ENCODE measurements at places on chromosomes 7 and 10.

DNA sequence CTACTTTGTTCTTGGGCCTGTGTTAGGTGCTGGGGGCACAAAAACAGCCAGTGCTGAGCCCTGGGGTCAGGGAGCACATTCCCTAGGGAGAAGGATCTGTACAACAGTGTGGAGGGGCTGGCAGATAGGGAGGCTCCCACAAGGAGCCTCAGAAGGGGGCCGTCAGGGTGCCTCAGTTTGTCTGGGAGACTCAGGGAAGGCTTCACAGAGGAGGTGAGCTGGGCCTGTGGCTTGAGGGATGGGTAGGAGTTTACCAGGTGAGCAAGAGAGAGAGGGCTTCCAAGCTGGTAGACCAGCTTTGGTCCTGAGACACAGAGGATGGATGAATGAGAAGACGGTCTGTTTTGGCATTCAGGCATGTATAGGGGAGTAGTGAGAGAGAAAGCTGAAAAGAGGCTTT lies 52.1 kb downstream of the CAMK1D start:
- DNase-seq, result no peak

DNA sequence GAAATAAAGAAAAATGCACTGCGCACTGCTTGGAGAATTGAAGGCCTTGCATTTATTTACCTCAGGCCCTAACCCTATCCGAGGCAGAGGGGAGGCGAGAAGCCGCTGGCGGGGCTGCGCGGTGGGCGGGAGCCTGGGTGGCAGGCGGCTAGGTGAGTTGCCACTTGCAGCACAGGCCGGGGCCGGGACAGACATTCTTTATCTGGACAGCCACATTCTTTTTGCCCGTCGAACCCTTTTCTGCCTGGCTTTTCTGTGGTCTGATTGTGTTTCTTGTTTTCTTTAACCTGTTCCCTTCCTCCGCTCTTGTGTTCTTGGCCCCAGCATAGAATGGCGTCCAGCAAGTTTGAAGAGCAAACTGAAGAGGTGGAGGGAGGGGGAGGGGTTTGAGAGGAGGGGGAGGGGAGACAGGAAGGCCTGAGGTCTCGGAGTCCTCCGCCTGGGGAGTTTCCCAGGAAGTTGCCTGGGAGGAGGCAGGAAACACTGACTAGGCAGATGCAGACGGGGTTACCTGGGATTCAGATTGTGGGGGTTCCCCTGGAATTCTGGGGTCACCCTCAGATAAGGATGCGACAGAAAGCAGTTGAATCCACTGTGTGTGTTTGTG lies 5.1 kb downstream of the SHH start:
- no peak for DNase-seq

- DNase-seq, result no peak
Measured at GRCh38 chr7:6376820-6377219, 70.9 kb downstream of the DAGLB start.

- DNase-seq, result no peak
Measured at GRCh38 chr7:55306331-55306730, 58.8 kb upstream of the LANCL2 start.

DNA sequence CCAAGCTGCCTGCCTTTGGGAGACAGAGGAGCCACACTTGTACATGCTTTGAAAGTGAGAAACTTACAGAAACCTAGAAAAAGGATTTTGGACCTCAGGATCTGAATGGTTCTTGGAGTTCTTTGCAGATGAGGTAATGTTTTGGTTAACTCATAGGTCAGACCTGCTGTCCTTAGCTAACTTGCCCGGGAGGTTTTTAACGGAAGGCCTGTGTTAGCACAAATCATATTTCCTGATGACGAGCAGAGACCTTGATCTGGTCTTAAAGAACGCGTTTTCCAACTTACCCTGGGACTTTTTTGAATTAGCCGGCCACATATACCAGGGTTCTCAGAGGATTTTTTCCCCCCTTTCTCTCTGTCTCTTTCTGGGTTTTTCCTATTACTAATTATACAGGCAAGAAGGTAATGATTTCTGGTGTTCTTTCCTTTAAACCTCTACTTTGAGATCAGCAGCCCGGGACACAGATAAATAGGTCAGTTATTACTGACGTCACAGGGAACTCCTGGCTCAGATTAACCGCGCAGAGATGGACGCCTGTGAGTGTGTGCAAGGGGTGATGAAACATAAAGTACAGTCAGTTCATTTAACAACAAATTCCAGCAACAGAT lies 101.7 kb upstream of the KLF6 start:
- DNase-seq, result no peak

DNA sequence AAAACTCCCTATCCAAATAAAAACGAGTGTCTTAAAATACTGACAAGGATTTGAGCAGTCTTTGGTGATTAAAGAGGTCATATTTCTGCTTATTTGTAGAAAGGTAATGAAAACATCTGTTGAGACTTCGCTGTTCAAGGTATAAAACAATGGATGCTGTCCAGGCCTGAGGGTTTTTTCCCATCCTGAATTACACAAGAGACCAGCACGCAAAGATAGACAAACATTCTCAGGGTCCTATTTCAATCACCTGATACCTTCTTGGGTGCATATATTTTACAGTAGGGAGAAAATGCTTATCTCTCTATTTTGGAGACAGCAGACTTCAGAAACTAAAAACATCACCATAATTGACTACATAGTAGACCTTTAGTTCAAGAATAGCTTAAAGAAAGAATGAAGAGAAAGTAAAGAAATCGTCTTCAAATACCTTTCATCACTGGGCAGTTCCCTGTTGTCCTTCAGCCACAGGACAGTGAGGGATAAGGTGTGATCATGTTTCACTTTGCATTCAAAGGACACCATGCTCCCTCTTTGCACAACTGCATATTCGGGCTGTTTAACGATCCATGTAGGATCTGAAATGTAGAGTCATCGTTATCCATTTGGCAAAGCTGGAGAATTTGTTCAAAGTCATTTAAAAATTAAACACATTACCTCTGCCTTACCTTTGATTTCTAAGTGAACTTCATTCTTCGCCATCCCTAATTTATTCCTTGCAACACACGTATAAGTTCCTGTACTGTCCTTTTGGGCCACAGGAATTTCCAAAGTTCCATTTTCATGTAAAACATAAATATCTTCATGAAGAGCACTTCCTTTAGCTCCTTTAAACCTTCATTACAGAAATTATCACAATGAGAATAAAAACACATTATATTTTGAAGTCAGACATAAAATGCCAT lies 63.7 kb upstream of the LAMB4 start:
- no peak for DNase-seq

GRCh38 chr7:155590215-155591018 lies 44.1 kb upstream of the CNPY1 start:
- no peak for DNase-seq
